ENCODE measurements at places on chromosomes 12 and 14.

GRCh38 chr14:51676549-51676948 is 24.8 kb downstream of the FRMD6 start:
- DNase-seq, result no peak

GRCh38 chr12:52631676-52632459 is 13.5 kb upstream of the KRT73 start:
- no peak for DNase-seq

- no peak for DNase-seq
Measured at GRCh38 chr14:94099006-94099405, 11.5 kb upstream of the IFI27 start.

- no peak for DNase-seq
Measured at GRCh38 chr12:89845366-89845765, 136.7 kb upstream of the ATP2B1 start.

DNA sequence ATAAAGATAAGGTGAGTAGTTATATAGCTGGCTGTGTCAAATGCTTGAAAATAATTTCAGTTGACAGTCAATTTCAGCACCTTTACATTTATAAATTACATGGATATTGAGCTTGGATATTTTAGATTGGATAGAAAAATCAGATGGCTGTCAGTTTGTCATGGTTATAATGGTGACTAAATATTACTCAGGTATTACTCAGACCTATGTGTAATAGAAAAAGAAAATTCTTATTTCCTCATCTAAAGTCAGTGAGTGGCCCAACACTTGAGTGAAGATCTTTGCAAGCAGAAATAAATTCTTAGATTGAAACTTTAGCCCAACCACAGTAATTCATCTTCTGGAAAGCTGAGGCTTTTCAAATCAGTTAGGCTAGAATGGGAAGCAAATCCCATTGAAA is 354.4 kb downstream of the NAV3 start:
- no peak for DNase-seq

DNA sequence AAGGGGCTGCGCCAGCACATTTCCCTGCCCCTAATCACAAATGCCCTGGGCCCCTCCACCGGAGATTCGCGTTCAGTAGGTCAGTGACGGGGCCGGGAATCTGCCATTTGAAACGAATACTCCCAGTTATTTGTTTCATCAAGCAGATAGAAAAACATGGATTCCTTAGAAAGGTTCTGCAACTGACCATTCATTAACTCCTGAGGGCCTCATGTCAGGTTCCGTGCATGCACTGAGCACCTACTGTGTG is 25.6 kb upstream of the UBC start:
- no peak for DNase-seq

GRCh38 chr12:123278101-123278627 is 6.5 kb upstream of the CDK2AP1 start:
- DNase-seq, result no peak

DNA sequence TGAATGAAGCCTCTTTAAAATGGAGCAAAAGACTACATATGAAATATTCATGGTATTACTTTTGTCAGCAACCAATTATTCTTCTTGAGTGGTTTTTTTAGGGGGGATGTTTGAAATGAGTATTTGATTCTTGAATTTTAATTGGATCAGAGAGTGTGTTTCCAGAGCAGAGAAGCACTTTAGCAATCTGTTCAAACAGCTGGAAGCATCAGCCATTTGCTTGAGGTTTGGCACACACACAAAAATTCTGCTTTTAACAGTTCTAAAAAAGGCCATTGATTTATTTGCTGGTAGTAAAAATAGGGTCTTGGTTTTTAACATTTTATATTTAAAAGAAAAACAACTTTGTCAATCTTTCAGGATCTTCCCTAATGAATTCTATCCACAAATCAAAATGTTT is 292.7 kb downstream of the LRFN5 start:
- peak; percentile 6 for DNase-seq
